ENCODE measurements at places on chromosomes 12 and 14.
A peak's percentile ranks its signal among the peaks of the same experiment; 100 is the strongest.

DNA sequence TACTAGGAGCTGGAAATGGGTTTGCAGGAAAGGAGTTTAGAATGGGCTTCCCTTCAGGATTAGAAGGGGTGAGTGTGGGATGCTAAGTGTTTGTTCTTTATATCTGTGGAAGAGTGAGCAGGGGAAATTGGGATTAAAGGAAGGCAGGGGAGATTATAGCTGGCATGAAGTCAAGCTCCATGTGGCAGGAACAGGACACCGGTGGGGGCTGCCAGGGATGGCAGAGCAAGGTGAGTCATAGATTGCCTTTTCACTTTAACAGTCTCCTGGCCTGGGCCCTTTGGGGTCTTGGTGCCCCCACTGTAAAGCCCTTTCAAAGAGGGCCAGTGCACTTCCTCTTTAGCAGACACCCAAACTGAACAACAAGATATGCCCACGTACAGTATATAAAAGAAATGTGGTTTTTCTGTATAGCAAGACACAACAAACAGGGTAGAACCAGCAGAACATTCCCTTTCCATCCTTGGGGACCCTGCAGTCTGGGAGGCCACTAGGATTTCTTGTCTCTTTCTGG is 23.1 kb upstream of the FBXO21 start:
- DNase-seq = no peak

DNA sequence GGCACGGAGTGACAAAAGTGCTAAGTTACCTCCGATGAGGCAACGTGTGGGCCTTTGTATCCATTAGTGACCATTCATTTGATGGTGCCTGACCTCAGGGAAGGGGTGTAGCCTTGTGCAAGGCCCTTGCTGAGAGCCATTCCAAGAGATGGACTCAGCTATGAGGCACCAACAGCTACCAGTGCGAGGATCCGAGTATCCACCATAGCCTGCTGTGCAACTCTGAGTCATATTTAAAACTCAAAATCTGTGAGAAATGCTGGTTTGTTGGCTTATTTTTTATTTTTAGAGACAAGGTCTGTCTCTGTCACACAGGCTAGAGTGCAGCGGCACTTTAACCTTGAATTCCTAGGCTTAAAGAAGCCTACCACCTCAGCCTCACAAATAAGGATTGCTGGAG is 25.1 kb upstream of the WNK1 start:
- no peak for DNase-seq

DNA sequence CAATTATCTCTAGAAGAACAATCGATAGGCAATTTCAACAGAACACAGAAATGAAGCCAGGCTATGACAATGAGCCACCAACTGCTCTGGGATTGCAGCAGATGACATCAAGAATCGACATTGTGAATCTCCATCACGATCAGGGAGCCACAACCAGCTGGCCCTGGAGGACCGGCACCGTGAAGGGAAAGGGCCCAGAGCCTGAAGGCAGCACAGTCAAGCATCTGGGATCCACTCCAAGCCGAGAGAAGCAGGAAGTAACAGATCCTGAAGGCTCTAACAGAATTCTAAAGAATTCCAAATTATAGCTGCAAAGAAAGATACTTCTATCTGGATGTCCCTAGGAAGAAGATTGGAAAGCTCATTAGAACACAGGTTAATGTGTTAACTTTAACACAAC is 61.0 kb downstream of the LRRC74A start:
- DNase-seq = no peak

GRCh38 chr14:64440494-64440893 is 24.8 kb upstream of the AKAP5 start:
- DNase-seq = no peak

DNA sequence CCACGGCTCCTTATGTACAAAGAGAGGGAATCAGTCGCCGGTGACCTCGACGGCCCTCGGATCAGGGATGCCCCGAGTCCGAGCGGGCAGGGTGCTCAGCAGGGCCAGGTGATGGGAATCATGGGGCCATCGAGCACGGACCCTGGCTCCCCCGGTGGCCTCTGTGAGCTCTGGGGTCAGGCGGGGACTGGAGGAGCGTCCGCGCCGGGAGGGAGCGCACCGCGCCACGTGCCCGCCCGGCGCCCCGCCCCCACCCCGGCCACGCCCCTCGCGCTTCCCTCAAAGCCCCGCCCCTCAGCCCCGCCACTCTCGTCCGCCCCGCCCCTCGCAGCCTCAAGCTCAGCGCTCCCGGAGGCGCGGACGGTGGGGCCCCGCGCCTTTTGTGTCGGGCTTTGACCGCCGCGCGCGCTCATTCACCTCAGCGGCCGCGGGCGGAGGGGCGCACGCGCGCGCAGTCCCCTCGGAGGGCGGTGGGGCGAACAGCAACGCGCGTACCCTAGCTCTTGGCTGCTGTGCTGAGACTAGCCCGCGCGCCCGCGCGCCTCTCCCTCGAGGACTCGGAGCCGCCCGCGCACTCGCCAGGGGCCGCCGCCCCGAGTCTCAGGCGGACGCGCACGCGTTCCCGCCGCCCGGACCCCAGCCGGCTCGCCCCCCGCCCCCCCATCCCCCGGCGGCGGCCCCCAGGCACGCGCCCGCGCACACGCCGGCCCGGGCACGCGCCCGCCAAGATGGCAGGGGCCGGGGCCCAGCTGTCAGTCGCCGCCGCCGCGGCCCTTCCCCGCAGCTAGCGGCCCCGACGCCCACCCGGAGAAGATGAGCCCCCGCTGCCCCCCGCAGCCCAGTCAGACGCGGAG is 93.9 kb upstream of the EVL start:
- DNase-seq = peak; percentile 81

GRCh38 chr14:52014601-52015267 is 25.4 kb downstream of the RTRAF start:
- DNase-seq = no peak
